ENCODE measurements at places on chromosomes 5 and 9.

DNA sequence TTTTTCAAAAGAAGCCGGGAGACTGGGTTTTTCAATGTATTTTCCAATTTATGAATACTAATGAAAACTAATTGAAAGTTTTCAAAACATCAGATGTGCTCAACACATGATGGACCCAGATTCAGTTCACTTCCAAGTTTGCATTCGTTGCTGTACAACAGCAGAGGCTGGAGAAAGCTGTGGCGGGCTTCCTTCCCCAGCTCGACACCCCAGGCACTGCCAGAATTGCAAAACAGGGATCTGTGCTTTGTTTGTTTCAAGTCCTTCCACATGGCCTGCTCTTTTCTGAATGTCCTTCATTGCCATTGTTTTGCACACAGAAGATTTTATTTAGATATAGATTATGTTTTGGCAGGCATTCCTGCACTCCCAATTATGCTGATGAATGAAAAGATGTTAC lies 30.3 kb upstream of the INSYN2B start:
- no peak for DNase-seq

GRCh38 chr9:18786911-18787650 lies 245.9 kb downstream of the SAXO1 start:
- DNase-seq, result no peak

DNA sequence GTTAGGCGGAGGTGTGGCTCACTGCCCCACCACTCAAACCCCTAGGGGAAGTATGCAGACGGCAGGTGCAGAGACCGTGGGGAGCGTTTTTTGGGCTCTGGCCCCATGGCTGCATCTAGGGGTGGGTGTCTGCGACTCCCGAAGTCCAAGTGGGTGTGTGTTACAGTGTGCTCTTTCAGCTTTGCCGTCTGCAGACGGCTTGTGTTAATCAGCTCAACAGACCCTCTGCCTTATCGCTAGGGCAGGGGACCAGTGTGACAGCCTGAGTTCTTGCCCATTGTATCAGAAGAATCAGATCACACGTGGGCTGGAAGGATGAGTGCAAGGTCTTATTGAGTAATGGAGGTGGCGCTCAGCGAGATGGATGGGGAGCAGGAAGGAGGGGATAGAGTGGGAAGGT lies 162.8 kb downstream of the ENC1 start:
- DNase-seq, result no peak

- no peak for DNase-seq
These were observed 232.0 kb downstream of the RFK start for GRCh38 chr9:76162086-76162730.

- DNase-seq, result no peak
These were observed 116.2 kb downstream of the MPDZ start for GRCh38 chr9:13163287-13163686.

DNA sequence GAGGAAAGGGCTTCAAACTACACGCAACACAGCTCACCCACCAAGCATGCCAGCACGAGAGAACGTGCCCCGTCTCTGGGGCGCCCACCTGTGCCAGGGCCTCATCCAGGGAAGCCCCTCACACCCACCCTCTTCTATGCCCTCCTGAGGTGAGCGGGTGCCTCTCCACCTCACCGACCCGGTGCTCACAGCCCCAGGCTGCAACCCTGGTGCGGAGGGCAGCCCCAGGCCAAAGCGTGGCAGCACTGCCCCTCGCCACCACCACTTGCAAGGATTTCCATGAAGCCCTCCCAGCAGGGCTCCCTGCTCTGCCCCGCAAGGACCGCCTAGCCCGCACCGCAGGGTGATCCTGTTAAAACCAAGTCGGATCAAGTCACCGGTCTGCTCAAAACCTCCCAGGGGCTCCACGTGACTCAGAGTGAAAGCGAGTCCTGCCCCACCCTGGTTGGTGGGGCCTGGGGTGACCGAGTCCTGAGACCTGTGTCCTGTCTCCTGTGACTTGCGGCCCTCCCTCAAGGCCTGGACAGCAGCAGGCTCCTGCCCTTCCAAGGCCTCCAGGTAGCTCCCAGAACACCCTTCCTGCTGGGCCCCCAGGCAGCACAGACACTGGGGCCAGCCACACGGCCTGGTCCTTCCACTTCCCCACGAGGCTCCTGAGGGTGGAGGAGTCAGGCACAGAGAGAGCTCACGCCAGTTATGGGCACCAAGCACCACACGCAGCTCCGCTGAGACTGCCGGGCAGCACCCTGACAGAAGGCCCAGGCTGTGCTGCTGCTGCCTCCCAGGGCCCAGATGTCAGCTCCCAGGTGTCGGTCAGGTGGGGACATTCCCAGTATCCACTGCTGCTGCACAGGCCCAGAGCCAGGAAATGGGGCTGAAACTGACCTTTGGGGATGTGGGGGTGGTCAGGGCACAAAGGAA lies 12.7 kb downstream of the BRD3 start:
- DNase-seq, result no peak

DNA sequence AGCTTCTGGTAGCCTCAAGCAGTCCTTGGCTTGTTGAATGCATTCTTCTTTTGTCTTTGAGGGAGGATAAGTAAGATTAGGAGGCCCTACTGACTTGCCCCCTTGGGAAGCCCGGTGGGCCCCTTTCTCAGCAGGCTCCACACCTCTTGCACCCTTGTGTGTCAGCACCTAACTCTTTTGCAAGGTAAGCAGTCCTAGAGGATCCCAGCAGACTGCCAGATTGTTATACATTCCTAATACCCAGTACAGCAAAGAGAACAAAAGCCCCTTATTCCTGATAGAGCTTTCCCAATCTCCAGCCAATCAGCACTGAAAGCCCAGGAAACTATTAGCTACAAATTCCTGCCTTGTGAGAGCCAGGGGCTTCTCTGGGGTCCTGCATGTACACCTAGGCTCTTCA lies 152.8 kb downstream of the RAB3C start:
- DNase-seq, result no peak

DNA sequence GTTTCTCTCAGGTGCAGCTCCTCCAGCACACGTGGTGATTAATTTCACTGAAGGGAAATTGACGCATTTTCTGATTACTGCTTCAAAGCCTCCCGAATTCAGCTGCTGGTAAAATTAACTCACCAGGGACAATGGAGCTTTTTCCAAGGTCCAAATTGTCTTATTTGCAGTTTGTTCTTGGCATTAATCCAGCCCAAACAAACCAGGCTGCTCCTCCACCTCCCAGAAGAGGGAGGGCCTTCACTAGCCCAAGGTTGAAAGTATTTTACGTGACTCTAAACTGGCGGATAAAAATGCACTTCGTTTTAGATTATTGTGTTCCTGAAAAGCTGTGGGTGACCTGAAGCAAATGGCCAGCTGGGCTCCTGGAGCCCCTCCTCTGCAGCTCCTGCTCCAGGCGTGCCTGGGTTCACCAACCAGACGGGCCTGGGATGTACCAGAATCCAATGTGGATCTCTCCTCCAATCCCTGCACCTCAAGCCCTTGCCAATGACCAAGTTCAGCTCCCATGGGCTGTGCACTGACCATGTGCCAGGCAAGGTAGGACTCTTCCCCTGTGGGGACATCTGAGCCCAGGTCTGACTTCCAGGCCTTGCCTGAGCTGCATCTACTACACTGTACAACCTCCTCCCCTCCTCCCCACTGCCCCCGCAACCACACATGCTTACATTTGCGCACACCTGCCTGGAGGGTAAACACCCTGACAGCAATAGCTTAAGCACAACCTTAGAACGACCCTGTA lies 193.4 kb downstream of the CDK5RAP2 start:
- DNase-seq, result no peak

DNA sequence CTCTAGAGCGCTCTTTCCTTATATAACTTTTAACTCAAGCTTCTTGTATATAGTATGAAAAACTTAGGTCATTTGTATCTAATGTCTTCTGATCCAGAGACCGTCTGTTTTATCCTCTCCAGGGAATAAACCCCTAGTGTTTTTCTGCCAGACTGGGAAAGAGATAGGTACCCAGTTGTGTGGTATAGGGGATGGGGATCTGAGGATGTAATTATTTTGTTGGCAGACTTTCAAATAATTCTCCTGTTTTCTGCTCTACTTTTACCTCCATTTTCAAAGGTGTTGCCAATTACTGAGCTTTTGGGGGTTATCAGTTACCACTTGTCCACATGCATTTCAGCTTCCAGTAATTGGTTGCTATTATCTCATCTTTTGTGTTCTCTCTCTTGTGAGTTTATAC lies 17.9 kb downstream of the CCDC171 start:
- no peak for DNase-seq

All from stimulated activated CD4-positive, alpha-beta T cell treated with anti-CD3 and anti-CD28 coated beads, Interleukin-1b, Interleukin-23, amount 100 ng/mL, for 4 hours (primary cell).